Tongue (tissue), 3 donors: ENCODE measurements at places on chromosomes 7 and 10. TPM values are rescaled to one million over a fixed set of nuclear protein-coding genes. Genes with fewer than 3 reads are reported as not detected.

DNA sequence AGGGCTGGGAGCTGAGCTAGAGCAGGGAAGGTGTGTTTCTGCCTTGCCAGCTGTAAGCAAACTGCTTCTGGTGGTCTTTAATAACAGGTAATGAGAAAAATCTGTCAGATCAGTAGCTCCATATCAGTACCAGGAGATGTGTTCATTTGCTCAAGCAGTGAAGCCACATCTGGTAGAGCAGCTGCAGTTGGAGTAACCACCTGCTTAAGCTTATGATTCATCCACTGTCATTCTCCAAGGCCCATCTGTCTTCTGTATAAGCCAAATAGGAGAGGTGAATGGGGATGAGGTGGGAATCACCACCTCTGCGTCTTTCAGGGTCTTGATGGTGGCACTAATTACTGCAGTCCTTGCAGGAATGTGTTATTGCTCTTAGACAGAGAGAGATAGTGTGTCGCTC, 18.4 kb upstream of the COBL start:
- no peak for DNase-seq

GRCh38 chr7:124856299-124856888, 73.2 kb downstream of the POT1 start:
- peak; percentile 59 for DNase-seq

- no peak for DNase-seq
Measured at GRCh38 chr10:60518745-60519144, 129.1 kb upstream of the ANK3 start.

DNA sequence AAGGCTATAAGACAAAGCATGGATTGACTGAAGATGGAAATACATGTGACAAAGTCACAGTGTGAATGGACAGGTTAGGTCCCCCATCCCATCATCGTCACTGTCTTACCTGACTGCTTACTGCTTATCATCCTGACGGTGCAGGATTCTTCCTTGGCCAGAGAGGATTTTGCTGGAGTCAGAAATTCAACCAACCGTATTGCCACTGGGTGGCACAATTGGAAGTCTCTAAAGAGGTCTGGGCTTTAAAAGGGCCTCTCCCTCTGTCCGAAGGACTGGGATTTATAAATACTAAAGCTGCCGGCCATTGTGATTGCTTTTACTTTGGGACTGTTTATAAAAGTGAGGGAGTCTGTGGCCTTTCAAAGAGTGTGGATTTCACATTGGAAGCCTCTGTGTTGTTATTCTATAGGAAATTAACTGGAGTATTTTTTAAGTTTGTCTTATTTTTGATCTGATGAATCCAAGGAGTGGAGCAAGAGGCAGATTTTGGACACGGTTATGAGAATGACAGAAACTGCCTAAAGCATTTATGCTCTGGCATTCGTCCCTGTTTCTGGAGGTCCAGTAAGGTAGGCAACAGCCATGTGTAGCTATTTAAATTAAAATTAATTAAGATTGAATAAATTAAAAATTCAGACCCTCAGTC, 113.3 kb upstream of the CREB5 start:
- peak; percentile 83 for DNase-seq

DNA sequence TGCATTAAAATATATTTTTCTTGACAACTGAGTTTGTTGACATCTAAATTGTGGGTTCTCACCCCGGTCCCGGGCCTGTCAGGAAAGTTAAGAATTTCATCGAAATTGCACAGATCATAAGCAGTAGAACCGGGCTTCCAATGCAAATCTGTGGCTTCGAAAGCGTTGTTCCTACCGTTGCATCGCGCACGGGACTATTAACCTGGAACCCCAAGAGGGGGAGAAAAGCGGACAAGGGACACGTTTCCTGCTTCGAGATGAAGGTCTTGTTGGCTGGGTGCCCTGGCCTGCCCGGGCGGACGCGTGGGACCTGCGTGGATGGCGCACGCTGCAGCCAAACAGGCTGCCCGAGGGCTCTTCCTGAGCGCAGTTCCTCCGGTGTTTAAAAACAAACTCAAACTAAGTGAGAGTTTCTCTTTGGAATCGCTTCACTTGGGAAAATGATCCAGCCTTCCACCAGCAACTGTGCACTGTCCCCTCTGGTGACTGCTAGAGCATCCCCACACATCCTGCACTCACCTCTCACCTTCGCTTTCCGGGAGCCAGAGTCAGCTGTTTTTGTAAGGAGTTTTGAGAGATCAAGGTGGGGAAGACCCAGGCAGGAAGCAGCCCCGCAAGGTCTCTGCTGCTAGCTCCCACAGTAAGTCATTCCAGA, 5.1 kb upstream of the TBX20 start:
- DNase-seq, result no peak

DNA sequence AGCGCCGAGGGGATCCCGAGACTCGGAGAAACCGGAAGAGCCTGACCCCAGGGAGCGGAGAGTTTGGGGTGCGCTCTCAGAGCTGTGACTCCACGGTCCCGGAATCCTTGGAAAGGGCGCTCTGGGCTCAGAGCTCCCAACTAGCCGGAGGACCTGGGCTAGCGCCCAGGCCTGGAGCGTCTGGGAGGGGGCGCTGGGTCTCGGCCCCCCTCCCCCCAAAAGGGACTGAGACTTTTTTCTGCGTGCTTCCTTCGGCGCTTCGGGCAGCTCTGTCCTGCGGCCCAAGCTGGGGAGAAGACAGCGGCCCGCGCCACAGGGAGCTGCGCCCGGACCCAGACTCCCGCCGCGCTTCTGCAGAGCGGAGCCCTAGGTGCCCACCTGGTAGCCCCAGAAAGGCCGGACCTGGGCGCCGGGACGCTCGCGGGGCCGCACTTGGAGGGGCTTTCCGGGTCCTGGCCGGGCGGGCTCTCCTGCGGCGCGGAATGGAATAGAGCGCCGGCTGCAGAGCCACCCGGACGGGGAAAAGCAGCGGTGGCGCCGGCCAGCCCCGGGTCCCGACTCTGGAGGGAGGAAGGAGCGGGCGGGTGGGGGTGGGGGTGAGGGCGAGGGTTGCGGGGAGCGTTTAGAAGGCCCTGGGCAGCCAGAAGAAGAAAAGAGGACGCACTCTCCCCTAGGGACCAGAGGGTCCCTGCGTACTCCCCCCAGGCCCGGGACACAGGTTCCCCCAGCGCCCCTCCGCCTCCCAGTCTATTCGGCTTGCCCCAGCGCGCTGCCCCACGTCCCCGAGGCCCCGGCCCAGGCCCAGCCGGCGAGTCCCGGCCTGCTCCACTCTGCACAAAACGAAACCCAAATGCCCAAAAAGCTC, 4.7 kb downstream of the ZNF503 start:
- peak; percentile 46 for DNase-seq

- DNase-seq, result peak; percentile 54
Measured at GRCh38 chr10:68348265-68348741, 15.6 kb upstream of the PBLD start.

The TRIM73 gene
- total RNA-seq, result 2.8 TPM

DNA sequence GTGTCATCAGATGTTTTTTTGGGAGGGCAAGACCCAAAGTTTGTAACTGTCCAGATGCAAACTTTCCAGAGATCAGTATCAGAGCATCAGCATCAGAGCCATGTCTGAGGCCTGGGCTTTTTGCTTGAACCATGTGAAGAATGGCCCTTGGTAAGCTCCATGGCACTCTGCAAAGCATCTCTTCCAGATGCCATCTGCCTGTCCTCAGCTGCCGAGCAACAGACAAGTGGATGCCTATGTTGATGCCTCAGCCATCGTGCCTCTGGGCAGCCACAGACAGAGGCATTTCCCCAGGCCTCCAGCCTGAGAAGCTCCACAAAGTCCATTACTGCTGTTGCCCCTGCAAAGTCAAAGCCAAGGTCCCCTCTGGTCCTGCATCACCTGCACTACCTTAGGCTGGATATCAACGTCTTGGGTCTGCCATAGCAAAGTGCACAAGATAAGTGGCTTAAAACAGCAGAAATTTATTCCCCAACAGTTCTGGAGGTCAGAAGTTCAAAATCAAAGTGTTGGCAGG, 670.2 kb upstream of the MKI67 start:
- DNase-seq, result no peak

DNA sequence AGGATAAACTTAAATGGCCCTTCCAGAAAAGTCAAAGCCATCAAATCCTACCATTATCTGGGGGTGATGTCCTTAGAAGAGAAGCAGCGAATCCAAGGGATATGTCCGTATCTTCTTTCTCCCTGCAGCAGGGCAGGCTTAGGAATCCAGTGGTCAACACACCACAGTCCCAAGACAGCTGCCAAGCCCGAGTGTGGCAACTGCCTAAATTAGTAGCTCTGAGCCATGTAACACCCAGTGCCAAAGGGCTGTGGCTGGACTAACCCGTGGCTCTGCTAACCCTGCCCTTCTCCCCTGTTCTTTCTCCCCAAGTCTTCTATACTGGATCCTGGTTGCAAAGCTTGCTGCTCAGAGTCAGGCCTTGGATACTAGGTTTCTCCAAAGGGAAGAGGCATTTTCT, 74.8 kb downstream of the CDK1 start:
- no peak for DNase-seq

DNA sequence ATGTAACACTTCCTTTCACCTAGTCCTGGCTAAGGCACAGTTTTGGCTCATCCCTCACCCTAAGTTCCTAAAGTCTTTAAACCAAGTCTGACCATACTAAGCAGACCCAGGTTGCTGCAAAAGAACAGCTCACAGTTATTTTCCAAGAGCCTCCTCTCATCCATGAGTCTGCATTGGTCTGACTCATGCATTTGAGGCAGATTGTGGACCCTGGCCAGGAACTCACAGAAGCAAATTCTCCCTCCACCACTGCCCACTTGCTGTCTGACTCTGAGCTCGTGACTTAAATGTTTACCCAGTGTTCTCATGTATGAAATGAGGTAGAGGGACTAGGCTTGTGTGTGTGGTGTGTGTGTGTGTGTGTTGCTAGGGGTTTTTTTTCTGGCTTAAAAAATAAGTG, 1272.8 kb downstream of the TYW1 start:
- DNase-seq, result peak; percentile 54

- peak; percentile 93 for DNase-seq
Measured at GRCh38 chr7:6228361-6229229, 43.8 kb downstream of the CYTH3 start.

The VPS37D gene
- total RNA-seq, result 4.2 TPM

The EPO gene
- total RNA-seq, result not detected

- DNase-seq, result peak; percentile 26
Measured at GRCh38 chr10:62742536-62743061, 61.9 kb upstream of the ADO start.

The EEPD1 gene
- total RNA-seq, result 16.5 TPM

The LRMDA gene
- 6.3 TPM for total RNA-seq

The CTBP2 gene
- total RNA-seq, result 58.2 TPM

The FAM25G gene
- not detected for total RNA-seq

The LRWD1 gene
- total RNA-seq, result 12.9 TPM

GRCh38 chr7:29877196-29877595, 70.9 kb downstream of the WIPF3 start:
- no peak for DNase-seq

DNA sequence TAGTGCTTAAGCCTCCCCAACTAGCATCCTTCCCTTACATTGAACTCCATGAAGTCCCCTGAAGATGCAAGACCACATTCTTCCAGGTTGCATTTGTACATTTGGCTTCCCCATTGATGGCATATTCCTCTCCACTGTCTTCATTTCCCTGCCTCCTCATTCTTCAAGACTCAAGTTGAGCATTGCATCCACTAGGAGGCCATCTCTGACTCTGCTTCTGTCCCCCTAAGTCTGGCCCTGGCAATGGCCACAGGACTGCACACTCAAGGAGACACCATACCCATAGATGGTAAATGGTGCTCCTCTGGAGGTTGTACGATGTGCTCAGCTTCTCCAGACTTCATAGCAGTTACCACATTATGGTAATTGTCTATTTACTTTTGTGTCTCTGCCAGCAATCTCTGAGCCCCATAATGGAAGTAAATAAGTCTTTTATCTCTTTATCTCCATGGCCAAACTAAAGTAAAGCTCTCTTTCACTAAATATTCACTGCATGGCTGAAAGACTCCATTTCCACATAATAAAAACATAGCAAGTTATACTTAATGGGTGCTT, 112.6 kb downstream of the PTPRZ1 start:
- no peak for DNase-seq

GRCh38 chr7:12638851-12639456, 48.5 kb upstream of the ARL4A start:
- peak; percentile 70 for DNase-seq

The CH25H gene
- total RNA-seq, result 0.21 TPM

DNA sequence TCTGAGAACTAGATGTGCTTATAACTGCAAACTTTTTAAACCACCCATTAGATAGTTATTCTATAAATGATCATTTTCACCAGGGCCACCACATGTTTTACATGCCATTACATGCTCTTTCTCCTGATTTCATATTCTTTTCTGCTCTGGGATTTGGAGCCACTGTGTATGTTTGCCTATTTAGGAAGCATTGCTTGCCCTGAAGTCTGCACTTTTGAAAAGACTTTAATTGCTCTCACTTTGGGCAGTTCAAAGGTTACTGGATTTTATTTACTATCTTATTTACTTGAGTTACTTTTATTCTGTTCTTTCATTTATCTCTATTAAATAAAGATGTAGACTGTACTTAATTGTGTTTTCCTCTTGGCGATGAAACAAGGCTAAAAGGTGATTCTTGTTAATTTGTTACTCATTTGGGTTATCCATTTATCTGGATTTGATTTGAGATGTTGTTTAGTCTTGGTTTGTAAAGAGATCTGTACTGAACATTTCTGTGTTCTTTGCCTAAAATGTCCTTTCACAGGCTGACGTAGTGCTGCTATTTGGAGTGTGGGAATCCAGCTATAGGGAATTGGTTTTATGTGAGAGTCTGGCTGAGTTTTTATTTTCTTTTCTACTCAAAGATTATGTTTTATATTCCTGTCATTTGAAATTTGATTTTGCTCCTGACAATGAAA, 88.8 kb downstream of the SUGCT start:
- no peak for DNase-seq

The CNPY1 gene
- total RNA-seq, result not detected

- no peak for DNase-seq
Measured at GRCh38 chr7:129789652-129790051, 163.1 kb downstream of the UBE2H start.

GRCh38 chr7:127251036-127251464, 1.7 kb downstream of the GRM8 start:
- DNase-seq, result peak; percentile 2

DNA sequence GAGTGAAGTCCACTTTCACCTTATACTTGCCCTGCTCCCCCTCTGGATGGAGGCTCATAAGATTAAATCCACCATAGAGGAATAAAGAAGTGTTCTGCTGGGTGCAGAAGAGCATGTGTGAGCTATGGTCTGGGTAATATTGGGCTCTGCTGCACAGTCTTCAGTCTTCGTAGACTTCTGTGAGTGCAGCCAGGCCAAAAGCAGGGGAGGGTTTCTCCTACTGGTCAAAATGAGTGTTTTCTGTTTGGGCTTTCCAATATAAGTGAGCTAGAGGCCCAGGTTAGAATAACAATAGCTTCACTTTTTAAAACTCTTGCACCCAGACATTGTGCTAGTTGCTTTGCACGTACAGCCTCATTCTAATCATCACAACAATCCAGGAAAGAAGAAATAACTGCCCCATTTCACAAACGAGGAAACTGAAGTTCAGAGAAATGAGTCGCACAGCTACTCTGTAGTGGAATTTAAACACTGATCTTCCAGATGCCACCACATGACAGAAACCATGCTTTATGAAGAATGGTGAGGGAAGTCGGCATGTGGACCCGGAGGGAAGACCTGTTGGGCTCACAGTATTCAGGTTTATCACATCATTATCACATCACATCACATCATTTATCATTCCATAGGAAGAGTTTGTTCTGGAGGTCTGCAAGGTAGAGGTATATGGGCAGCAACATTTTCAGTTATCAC, 23.8 kb upstream of the MSMB start:
- no peak for DNase-seq

The NCF1 gene
- 0.82 TPM for total RNA-seq
